NCI-H1694 (cell line): ENCODE measurements at places on chromosomes 4 and X.

GRCh38 chr4:145179281-145179860 is 1.0 kb downstream of the OTUD4 start:
- no peak for DNase-seq

- DNase-seq = no peak
Measured at GRCh38 chr4:54213761-54214160, 15.3 kb upstream of the PDGFRA start.

DNA sequence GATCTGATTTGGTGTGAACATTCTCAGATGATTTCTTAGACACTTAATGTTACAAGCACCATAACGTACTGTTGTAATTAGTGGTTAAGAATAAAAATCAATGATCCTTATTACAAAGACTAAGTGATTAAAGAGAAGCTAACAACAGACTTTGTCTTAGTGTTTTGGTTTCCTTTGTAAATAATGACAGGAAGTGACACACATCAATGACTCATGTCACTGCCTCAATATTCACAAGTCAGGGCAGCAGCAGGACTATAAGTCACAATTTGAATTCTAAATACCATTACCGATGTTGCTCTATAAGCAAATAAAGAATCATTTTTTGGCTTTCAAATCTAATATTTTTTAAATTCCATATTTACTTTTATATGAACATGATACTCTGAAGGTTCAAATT is 115.8 kb upstream of the FAT4 start:
- DNase-seq = no peak

DNA sequence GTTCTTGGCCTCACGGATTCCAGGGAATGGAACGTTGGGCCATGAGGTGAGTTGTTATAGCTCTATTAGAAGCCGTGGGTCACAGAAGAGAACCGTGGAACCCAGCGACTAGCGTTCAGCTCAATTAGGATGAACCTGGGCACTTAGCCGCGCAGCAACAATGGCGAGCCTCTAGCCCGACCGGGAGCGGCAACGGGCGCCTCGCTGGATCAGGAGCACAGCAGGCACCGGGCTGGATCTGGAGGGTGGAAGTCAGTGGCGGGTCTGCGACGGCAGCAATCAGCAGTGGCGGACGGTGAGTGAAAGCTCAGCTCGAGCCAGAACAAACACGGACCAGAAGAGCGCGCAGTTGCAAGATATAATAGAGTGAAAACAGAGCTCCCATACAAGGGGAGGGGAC is 34.2 kb downstream of the AGA start:
- DNase-seq = no peak

- DNase-seq = no peak
Measured at GRCh38 chrX:13574600-13574999, 5.2 kb downstream of the EGFL6 start.

DNA sequence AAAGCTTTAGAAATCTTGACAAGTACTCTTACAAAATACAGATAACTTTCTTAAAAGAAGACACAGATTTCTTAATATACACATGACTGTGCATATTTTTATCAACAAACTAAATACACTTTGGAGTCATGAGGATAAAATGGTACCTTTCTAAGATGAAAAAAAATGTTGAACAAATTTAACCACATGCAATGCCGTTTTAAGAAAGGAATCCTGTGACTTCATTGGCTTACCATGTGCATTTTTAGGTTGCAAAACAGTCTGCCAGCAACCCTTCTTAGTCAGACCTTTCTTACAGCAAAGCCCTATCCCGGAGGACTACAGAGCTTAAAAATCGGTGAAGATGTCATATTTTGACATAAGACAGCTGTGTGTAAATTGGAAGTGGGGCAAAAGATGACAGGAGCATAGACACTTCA is 51.7 kb downstream of the GASK1B start:
- no peak for DNase-seq

DNA sequence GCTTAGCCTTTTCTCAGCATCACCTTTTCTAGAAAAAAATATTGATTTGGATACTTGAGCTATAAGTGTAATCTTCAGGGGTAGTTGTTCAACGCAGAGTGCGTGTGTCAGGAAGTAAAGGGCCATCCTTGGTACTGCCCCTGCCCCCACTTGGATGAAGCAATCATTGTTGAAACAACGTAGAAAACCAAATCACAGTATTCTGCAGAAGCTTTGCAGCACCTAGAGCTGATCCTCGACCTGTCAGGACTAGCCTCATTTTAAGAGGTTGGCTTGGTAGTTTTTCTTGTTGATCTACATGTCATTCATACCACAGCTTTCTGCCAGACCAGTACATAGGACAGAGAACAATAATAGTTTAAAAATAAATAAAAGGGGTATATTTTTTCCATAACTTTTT is 65.3 kb upstream of the MYOZ2 start:
- DNase-seq = no peak

DNA sequence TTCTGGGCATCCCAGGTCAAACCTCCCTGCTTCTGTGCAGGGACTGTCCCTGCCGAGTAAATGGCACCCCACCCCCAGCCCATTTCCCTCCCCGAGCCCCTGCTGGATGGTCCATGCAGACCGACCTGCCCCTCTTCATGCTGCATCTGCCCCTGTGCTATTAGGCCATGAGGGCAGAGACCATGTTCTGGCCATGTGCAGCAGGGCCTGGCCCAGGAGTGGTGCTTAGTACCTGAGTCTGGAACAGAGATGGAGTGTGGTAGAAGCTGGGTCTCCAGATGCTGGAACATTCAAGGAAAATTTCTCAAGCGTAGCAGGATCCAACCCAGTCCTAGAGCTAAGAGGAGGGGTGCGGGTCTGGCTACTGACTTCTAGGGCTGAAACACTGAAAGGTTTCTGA is 15.3 kb upstream of the UBA1 start:
- no peak for DNase-seq

DNA sequence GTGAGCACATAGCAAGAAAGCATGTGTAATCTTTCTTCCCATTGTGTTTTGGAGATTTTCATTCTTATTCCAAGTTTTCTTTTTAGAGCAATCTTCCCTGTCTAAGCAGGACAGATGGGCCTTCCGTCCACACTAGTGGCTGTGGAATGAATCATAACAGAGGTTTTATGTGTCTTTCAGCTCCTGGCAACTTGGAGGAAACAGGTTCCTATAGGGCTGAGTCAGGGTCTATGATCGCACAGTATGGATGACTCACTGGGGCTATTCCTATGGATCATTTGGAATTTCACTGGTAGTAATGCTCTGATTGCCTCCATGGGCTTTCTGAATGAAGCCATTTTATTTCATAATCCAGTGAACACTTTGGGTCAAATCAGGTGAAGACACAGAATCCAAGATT is 51.8 kb upstream of the CBLL2 start:
- DNase-seq = no peak

- peak; percentile 12 for DNase-seq
Measured at GRCh38 chr4:149370785-149371420, 444.7 kb downstream of the IQCM start.

DNA sequence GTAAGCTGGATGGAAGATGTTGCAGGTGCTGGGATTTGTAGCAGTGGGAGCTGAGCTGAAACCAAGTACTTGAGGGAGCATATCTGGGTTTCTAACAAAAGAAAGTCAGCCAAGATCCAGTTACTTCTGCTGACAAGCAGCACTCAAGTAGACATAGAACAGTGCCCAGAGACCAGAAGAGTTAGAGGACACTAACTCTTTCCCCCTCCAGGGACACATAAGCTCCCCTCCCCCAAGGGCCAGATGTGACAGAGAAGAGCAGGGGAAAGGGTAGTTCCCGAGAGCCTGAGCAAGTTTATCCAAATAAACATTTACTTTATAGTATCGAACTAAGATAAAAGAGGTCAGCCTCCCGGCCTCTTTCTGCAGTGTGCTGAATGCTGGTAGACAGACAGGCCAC is 12.2 kb downstream of the TRPC3 start:
- DNase-seq = no peak

GRCh38 chr4:150694438-150694837 is 112.5 kb downstream of the MAB21L2 start:
- no peak for DNase-seq

DNA sequence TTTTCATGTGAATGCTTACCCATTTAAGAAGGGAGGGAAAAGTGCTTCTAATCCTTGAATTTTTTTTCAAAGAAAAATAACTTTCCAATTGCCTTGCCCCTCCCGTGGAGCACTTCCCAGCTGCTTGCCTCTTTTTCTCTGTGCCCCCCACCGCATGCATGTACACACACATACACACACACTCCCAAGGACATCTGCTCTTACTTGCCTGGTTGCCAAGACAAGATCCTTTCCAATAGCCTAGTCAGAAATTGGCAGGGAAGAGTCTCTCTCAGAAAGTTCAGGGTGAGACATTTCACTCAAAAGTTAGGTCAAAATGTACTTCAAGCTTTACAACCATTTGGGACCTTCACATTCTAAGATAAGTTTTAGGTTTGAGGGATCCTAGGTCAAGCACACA is 10.9 kb downstream of the HHIP start:
- no peak for DNase-seq

GRCh38 chrX:155632431-155633100 is 19.8 kb upstream of the TMLHE start:
- DNase-seq = no peak

GRCh38 chr4:168837922-168838321 is 172.1 kb downstream of the CBR4 start:
- no peak for DNase-seq

- peak; percentile 61 for DNase-seq
Measured at GRCh38 chrX:154097003-154097588, 421 bp downstream of the MECP2 start.

GRCh38 chrX:13076176-13076961 is 31.9 kb upstream of the FAM9C start:
- DNase-seq = no peak

- no peak for DNase-seq
Measured at GRCh38 chr4:153634738-153635353, 49.2 kb upstream of the TLR2 start.

GRCh38 chr4:32560306-32560705 is 1840.1 kb downstream of the PCDH7 start:
- peak; percentile 35 for DNase-seq

- no peak for DNase-seq
Measured at GRCh38 chr4:2049811-2050210, 9.3 kb upstream of the NAT8L start.

DNA sequence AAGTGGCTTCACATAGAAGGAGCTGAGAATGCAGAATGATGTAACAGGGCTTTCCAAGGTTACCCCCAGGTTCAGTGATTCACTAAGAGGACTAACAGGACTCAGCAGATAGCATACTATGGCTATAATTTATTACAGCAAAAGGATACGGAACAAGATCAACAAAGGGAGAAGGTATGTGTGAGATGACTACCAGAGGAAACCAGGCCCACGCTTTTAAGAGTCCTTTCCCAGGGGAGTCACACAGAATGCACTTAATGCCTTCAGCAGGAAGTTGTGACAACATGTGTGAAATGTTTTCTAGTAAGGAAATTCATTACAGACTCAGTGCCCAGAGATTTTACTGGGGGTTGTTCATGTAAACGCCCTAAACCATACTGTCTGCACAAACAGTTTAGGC is 373.6 kb upstream of the MAGEB2 start:
- no peak for DNase-seq

GRCh38 chr4:168632301-168632725 is 135.5 kb downstream of the PALLD start:
- DNase-seq = no peak

- no peak for DNase-seq
Measured at GRCh38 chrX:703466-703865, 72.9 kb downstream of the SHOX start.

DNA sequence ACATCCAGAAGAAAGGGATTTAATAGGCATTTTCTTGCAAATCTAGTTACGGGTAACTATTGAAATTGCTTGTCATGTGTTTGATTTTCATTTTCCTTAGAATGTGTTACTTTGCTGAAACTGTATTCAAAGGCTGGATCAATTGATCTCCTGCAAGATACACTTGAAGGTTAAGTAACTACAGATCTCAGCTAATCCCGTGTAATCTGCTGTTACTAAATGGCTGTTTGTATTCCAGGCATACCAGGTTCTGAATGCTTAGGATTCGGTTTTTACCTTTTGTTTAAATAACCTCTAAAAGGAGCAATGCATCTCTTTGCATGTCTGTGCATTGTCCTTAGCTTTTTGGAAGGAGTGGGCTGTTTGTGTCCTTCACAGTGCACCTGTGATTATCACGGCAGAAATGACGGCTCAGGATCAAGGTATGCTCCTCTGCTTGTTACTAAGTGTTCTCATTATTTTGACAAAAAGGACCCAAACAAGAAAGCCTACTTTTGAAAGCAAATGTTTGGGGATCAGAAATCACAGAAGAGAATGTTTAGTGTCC is at the start of gene LRIT3:
Gene LRIT3, plus strand, starts transcription at position 212 of the 547 bp plus-strand sequence. Its CDS starts 95 bp downstream, at position 307.
- no peak for DNase-seq
